MCF 10A (cell line): ENCODE measurements at places on chromosomes 12 and 14. TPM values are rescaled to one million over a fixed set of nuclear protein-coding genes. Genes with fewer than 3 reads are reported as not detected.
A peak's percentile ranks its signal among the peaks of the same experiment; 100 is the strongest.

Gene KRT6C
- 0.19 and 0.44 TPM in 2 replicates for total RNA-seq

DNA sequence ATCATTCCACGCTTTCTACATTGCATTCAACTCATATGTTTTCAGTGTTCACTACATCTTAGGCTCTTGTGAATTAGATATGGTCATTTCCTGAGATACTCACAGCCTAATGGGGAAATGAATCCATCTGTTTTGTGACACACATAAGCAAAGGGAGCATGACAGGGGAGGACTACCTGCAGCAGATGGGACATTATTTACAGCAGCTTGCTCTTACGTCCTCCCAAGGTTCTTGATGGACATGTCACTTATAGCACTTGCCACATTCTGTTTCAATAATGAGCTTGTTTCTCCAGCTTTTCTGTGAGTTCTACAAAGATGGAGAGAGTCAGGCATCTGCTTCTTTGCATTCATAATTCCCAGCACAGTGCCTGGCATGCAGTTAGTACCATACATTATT, 1509.6 kb upstream of the TMEM132C start:
- no peak overlapping the region for H3K27ac ChIP-seq
- DNase-seq, result no peak
- H3K36me3 ChIP-seq, result no peaks in the 10 kb centered on the region
- H3K4me1 ChIP-seq, result no peaks in the 10 kb centered on the region
- H3K27me3 ChIP-seq, result no peaks in the 10 kb centered on the region

Gene RNASE1
- not detected in 2 replicates for total RNA-seq

DNA sequence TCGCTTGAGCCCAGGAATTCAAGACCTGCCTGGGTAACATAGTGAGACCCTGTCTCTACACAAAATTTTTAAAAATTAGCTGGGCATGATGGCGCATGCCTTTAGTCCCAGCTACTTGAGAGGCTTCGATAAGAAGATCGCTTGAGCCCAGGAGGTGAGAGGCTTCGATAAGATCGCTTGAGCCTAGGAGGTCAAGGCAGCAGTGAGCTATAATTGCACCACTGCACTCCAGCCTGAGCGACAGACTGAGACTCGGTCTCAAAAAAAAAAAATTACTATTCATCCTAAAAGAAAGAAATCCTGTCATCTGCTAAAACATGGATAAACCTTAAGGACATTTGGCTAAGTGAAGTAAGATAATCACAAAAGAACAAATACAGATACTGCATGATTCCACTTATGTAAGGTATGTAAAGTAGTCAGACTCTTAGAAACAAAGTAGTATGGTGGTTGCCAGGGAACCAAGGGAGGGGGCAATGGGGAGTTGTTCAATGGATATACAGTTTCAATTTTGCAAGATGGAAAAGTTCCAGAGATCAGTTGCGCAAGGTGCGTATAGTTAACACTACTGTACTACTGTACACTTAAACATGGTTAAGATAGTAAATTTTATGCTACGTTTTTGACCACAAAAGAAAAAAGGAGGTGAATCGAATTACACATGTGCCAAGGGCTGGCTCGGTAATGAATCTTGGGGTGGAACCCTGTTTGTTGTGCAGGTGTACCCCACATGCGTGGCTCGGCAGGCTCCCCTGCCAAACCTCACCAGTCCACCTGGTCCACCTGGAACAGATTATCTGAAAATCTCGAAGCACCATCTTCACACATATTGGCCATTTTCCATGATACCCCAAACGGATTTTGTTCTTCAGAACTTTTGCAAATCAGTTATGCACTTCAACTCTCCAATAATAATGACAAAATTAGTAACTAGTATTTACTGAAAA, 18.3 kb upstream of the ATP2A2 start:
- no peak overlapping the region for H3K27ac ChIP-seq
- no peak overlapping the region for H3K4me3 ChIP-seq
- DNase-seq, result peak; percentile 88
- peaks cover 6% of the 10 kb centered on the region for H3K36me3 ChIP-seq

- H3K4me3 ChIP-seq, result no peak overlapping the region
- H3K27me3 ChIP-seq, result peaks cover 2% of the 10 kb centered on the region
- no peaks in the 10 kb centered on the region for H3K36me3 ChIP-seq
- H3K27ac ChIP-seq, result no peak overlapping the region
- DNase-seq, result no peak
These were observed 76.3 kb downstream of the GRIP1 start for GRCh38 chr12:66602483-66603143.

DNA sequence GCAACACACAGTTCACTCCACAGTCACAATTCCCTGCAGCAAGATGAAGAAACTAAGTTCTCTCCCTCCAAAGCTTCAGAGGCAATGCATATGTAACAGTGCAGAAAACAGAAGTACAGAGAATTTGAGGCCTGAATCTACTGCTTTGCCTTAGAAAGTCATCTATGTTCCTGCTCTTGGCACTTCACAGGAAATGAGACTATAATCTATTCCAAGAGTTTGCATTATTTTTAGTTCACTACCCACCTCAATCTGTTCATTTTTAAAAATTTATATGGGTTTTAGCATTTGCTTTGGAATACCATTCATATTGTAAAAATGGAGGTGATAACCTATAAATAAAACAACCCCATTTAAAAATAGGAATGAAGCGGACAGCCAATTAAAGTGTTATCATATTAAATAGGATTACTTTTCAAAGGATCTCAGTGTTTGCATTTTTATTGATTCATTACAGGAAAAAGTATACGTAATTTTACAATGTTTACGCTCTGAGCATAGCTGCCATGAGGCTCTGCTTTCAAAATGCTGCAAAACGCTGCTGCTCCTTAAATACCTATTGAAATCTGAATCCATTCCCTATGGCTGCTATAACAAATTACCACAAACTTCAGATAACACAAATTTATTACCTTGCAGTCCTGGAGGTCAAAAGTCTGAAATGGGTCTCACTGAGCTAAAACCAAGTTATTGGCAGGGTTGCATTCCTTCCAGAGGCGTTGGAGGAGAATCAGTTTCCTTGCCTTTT, 60.0 kb downstream of the ARMH4 start:
- no peaks in the 10 kb centered on the region for H3K36me3 ChIP-seq
- H3K4me1 ChIP-seq, result no peaks in the 10 kb centered on the region
- H3K27me3 ChIP-seq, result peaks cover 16% of the 10 kb centered on the region
- H3K4me3 ChIP-seq, result no peak overlapping the region
- DNase-seq, result no peak

DNA sequence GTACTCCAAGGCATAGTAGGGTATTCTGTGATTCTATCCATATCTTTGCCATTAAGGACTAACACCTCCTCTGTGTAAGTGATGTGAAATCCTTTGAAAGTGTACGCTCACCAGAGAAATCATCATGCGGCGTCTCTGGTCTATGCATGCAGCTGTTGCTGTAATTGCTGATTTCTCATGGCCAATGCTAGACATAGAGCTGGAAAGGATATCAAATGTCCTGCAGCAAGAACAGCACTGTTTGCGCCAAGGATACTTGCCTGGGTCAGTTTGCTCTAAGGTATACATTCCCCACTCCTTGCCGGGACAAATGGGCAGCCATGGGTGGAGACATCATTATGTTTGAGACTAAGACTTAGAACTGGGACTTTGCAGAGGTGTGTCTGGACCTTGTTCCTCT, 896.4 kb downstream of the BCL11B start:
- H3K4me3 ChIP-seq, result no peak overlapping the region
- DNase-seq, result no peak
- H3K4me1 ChIP-seq, result no peaks in the 10 kb centered on the region
- no peak overlapping the region for H3K27ac ChIP-seq
- H3K36me3 ChIP-seq, result no peaks in the 10 kb centered on the region

GRCh38 chr14:76484355-76484754, 108.4 kb downstream of the ESRRB start:
- H3K27me3 ChIP-seq, result peaks cover 10% of the 10 kb centered on the region
- H3K4me3 ChIP-seq, result no peak overlapping the region
- no peak overlapping the region for H3K27ac ChIP-seq
- no peaks in the 10 kb centered on the region for H3K4me1 ChIP-seq
- H3K36me3 ChIP-seq, result no peaks in the 10 kb centered on the region
- no peak for DNase-seq

DNA sequence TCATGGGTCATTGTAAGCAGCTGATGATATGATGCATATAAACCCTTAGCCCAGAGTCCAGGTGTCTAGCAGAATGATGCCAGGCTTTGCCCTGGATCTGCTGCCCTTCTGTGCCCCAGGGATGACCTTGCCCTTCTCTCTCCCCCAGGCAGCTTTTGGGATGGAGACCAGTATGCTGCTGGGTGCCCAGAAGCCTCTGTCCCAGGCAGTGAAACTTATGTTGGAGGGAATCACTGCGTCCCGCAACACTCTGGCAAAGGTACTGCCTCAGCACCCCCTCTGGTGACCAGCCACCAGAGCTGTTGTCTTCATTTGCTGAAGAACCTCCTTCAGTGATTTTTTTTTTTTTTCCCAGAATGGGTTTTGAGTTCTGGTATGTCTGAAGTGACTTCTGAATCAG, 23.3 kb downstream of the CYP46A1 start:
- no peaks in the 10 kb centered on the region for H3K36me3 ChIP-seq
- DNase-seq, result no peak
- H3K4me1 ChIP-seq, result no peaks in the 10 kb centered on the region
- no peak overlapping the region for H3K27ac ChIP-seq

Gene SCN8A
- 0.70 and 2.1 TPM in 2 replicates for total RNA-seq

GRCh38 chr12:64992641-64993040, 128.5 kb downstream of the WIF1 start:
- peaks cover 4% of the 10 kb centered on the region for H3K27me3 ChIP-seq
- DNase-seq, result no peak
- no peaks in the 10 kb centered on the region for H3K36me3 ChIP-seq
- H3K4me3 ChIP-seq, result no peak overlapping the region
- peaks cover 7% of the 10 kb centered on the region for H3K4me1 ChIP-seq

GRCh38 chr12:88227263-88227662, 85.2 kb downstream of the TMTC3 start:
- H3K36me3 ChIP-seq, result no peaks in the 10 kb centered on the region
- no peaks in the 10 kb centered on the region for H3K4me1 ChIP-seq
- no peaks in the 10 kb centered on the region for H3K27me3 ChIP-seq
- no peak for DNase-seq
- no peak overlapping the region for H3K4me3 ChIP-seq
- no peak overlapping the region for H3K27ac ChIP-seq

GRCh38 chr12:94174576-94174975, 26.2 kb downstream of the PLXNC1 start:
- peaks cover 38% of the 10 kb centered on the region for H3K4me1 ChIP-seq
- H3K27ac ChIP-seq, result peak overlapping the region; percentile 77
- H3K36me3 ChIP-seq, result no peaks in the 10 kb centered on the region
- H3K4me3 ChIP-seq, result no peak overlapping the region
- H3K27me3 ChIP-seq, result peaks cover 10% of the 10 kb centered on the region

DNA sequence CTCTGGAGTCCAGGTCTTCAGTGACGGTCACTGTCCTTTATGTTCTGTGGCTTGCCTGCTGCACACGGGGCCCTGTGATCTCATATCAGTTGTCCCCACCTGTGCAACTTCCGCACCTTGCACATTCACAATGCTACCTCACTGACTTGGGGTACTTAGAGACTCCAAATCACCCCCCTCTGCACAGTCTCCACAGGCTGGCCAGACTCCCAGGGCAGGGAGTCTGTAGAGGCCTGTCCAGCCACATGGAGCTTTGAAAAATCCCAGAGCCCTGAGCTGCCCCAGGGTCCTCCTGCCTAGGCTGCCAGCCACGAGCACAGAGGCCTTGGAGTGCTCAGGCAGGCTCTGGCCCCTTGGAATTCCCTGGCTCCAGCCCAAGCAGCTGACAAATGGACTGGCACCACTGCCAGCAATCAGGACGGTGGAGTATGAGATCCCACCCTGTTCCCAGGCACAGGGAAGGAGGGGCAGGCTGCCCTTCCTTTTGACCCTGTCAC, 26.4 kb downstream of the CMKLR1 start:
- peak; percentile 65 for DNase-seq
- H3K36me3 ChIP-seq, result peaks cover 5% of the 10 kb centered on the region
- no peak overlapping the region for H3K27ac ChIP-seq
- H3K4me1 ChIP-seq, result peaks cover 11% of the 10 kb centered on the region
- H3K27me3 ChIP-seq, result no peaks in the 10 kb centered on the region
- H3K4me3 ChIP-seq, result no peak overlapping the region

Gene DHRS4L2
- total RNA-seq, result 18.1 and 20.8 TPM in 2 replicates

DNA sequence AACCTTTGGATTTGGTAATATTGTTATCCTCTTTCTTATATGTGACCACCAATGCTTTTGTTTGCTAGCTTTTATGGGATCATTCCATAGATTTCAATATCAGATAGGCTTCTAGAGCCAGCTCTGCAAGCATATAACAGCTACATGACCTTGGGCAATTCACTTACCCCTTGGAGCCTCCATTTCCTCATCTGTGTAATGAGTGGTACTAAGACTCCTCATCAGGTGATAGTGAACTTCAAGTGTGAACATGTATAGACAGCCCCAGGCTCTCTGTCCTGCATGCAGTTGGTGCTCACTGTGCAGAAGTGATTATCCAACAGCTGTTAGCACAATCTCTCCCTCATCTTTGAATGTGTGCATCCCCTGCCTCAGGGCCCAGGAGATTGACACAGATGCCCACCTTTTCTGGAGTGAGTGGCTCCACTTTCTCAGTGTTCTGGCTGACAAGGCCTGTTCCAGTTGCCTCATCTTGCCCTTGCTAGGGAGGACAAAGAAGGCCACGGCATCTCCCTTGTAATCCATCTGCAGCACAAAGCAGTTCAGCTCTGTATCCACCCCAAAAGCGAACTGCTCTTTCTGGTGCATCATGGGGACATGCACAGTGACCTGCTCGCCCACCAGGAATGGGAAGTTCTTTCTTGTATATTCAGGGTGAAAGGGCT, 9.2 kb downstream of the SERPINA9 start:
- H3K36me3 ChIP-seq, result no peaks in the 10 kb centered on the region
- H3K27me3 ChIP-seq, result peaks cover 25% of the 10 kb centered on the region
- DNase-seq, result no peak
- H3K27ac ChIP-seq, result no peak overlapping the region

Gene PLEKHG7
- total RNA-seq, result not detected in 2 replicates

Gene ZNF10
- total RNA-seq, result 6.6 and 7.2 TPM in 2 replicates

Gene MMP19
- 3.3 and 3.7 TPM in 2 replicates for total RNA-seq

Gene PLBD1
- not detected in 2 replicates for total RNA-seq

- no peak overlapping the region for H3K27ac ChIP-seq
- H3K4me3 ChIP-seq, result no peak overlapping the region
- no peaks in the 10 kb centered on the region for H3K27me3 ChIP-seq
These were observed 334.8 kb upstream of the FAR2 start for GRCh38 chr12:28814246-28814645.

- H3K4me3 ChIP-seq, result no peak overlapping the region
- H3K4me1 ChIP-seq, result peaks cover 44% of the 10 kb centered on the region
- DNase-seq, result no peak
- H3K36me3 ChIP-seq, result peaks cover 7% of the 10 kb centered on the region
These were observed 126.1 kb downstream of the SLC38A6 start for GRCh38 chr14:61106959-61107641.

DNA sequence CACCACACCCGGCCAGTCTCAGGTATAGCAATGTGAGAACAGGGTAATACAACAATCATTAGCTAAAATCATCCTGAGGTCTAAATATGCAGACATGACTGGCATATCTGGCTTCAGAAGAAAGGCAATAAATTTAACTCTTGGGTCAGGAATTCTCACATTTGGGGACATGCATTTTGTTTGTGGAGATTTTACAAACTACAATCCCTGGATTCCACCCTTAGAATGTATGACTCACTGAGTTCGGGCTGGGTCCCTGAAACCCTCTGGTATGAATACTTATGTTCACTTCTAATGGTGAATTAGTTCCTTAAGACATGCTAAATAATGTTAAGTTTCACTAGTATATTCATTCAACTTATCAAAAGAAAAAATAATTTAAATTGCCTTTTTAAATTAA, 98.9 kb upstream of the HMGA2 start:
- no peaks in the 10 kb centered on the region for H3K27me3 ChIP-seq
- peaks cover 6% of the 10 kb centered on the region for H3K36me3 ChIP-seq
- no peak overlapping the region for H3K4me3 ChIP-seq
- H3K27ac ChIP-seq, result no peak overlapping the region
- peak; percentile 13 for DNase-seq
